ENCODE measurements at places on chromosomes 6 and 20. TPM values are rescaled to one million over a fixed set of nuclear protein-coding genes. Genes with fewer than 3 reads are reported as not detected.
A peak's percentile ranks its signal among the peaks of the same experiment; 100 is the strongest.

- H3K27me3 ChIP-seq: peaks cover 3% of the 10 kb centered on the region
- H3K4me1 ChIP-seq: peaks cover 10% of the 10 kb centered on the region
- H3K36me3 ChIP-seq: no peaks in the 10 kb centered on the region
Measured at GRCh38 chr20:46997187-46997586, 102.5 kb downstream of the EYA2 start.

- DNase-seq: peak; percentile 11
- H3K27me3 ChIP-seq: no peaks in the 10 kb centered on the region
- H3K4me3 ChIP-seq: no peak overlapping the region
- H3K4me1 ChIP-seq: peaks cover 3% of the 10 kb centered on the region
- no peaks in the 10 kb centered on the region for H3K36me3 ChIP-seq
Measured at GRCh38 chr20:13567663-13568062, 71.1 kb downstream of the TASP1 start.

ADGRB3 gene
- 2.4 TPM for total RNA-seq

SEMG2 gene
- not detected for total RNA-seq

SEL1L2 gene
- not detected for total RNA-seq

Measured in endothelial cell (in vitro differentiated cells).